Activated T-cell treated with anti-CD3 and anti-CD28 coated beads, Interleukin-2, amount 50 U/mL, for 72 hours (primary cell): ENCODE measurements at places on chromosomes 1 and 21. TPM values are rescaled to one million over a fixed set of nuclear protein-coding genes. Genes with fewer than 3 reads are reported as not detected.

AKR1A1 gene
- 178 TPM for total RNA-seq

DNA sequence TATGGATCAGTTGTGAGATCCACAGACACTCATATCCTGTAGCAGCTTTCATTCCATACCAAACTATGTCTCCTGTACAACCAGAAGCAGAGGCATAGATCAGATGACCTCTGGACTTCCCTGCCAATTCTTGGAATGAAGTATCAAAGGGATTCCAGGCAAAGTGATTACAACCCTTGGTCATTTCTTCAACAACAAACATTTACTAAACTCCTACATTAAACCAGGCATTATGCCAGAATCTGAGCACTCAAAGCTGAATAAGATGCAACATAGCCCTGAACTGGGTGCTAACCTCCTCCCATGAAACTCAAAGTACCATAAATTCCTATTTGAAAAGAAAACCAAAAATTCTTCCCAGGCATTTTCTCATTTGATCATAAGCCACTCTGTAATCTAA lies 121.2 kb upstream of the SGIP1 start:
- no peak for DNase-seq

ZMPSTE24 gene
- total RNA-seq = 36.8 TPM

DNA sequence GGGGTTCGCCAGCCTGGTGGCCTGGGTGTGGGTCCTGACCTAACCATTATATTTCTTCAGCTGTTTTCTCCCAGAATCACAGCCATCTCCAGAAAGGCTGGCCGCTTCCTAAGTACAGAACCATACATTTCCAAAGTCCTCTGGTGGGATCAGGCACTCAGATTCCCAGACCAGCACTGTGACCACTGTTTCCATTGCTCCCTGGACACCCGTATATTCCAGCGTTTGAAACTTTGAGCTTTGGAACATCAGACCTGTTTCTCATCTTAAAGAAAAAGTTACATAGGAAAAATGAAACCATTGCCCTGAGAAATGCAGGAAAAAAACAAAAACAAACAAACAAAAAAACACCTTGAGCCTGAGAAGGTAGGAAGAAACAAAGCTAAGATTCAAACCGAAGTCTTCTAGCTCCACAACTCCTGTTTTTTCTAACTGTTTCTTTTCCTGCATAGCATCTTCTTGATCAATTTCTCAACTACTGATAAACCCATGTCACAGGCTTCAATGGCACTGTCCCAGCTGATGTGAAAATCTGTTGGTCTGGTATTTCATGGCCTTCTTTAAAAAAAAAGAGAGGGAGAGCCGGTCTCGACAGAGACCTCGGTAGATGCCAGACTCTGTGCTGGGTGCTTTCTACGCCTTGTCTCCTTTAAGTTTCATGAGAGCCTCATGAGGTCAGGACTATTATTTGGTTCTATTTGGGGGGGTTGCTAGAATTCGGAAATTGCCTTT lies 221.3 kb downstream of the TOMM20 start:
- no peak for DNase-seq

DNA sequence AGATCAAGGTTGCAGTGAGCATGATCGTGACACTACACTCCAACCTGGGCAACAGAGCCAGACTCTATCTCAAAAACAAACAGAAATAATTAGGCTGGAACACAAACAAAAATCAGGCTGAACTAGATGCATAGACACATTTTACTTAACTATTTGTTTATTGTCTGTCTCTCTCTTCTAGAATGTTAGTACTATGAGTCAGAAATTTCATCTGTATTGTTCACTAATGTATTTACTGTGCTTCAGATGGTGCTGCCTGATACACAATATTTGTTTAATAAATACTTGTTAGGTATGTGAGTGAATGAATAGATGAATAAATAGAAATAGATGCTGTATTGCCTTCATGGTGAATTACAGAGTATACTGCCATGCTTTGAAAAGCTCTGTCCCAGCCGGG lies 6.0 kb upstream of the LIN28A start:
- no peak for DNase-seq
